Epithelial cell of prostate (primary cell): ENCODE measurements at places on chromosomes 12 and 14.

- no peak for DNase-seq
Measured at GRCh38 chr12:4814485-4814884, 94.3 kb downstream of the GALNT8 start.

DNA sequence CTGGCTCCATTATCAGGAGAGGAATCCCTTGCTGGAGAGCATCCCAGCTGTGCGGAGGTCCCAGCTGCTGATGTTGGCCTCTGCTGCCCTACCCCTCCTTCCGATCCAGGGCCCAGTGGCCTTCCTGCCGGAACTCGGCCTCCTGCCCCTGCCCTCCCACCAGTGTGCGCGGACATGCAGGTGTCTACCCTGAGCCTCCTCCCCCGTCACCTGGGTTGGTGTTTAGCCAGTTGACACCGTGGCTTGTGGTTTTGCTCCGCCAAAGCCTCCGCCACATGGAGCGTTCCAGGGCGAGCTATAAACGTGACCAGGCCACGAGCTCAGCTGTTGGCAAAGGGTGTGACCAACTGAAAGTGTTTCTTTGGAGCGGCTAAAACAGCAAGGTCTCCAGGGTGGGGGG is 1104.3 kb downstream of the BCL11B start:
- no peak for DNase-seq

- DNase-seq: no peak
Measured at GRCh38 chr12:51669996-51670395, 79.0 kb downstream of the SCN8A start.

- DNase-seq: no peak
Measured at GRCh38 chr14:65096323-65097089, 5.8 kb downstream of the MAX start.

DNA sequence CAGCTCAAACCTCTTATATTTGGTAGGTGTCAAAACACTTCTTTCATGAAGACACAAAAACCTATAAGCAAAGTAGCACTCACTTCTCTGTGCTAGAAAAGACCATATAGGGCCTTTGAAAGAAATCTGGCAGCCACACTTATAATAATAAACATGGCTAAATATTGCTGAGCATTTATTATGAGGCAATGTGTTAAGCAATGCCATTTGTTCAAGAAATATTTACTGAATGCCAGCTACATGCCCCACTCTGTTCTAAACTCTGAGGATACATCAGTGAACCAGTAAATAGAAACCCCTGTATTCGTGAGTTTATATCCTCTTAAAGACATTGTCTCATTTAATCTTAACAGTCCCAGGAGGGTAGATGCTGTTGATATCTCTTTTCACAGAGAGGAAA is 52.0 kb downstream of the RNFT2 start:
- DNase-seq: no peak

GRCh38 chr12:65263777-65264176 is 14.7 kb upstream of the MSRB3 start:
- DNase-seq: no peak

- DNase-seq: no peak
Measured at GRCh38 chr14:93017301-93017797, 94.4 kb downstream of the CHGA start.

DNA sequence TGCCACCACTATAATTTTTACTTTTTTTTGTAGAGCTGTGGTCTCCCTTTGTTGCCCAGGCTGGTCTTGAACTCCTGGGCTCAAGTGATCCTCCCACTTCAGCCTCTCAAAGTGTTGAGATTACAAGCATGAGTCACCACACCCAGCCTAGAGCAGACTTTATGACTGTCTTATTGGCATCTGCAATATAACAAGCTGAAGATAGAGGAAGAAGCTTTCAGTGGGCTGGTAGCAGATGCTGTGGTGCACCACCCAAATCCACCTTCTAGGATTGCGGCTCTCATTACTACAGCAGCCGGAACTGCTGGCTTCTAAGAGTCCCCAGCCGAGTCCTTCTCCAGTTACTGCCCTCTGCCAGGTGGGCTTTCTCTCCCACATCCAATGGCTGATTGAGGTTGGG is 7.6 kb upstream of the STK38L start:
- DNase-seq: no peak

DNA sequence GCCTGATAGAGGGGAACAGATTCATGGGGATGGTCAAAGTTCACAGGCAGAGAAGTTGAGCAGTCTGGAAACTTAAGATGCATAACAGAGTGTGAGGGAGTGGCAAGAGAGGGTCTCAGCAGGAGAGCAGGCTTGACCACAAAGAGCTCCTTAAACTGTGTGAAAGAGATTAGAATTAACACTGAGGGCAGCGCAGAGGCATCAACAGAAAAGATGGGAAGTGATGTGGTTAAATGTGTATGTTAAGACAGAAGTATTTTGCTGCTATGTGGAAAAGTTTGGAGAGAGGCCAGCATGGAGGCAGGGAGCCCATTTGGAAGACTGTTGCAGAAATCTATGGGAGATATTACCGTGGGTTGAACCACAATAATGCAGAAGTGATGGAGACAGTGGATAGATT is 122.7 kb upstream of the LMNTD1 start:
- DNase-seq: no peak

GRCh38 chr12:46585854-46586621 is 213.5 kb upstream of the SLC38A2 start:
- DNase-seq: peak; percentile 58
